ENCODE measurements at places on chromosomes 1 and 21. TPM values are rescaled to one million over a fixed set of nuclear protein-coding genes. Genes with fewer than 3 reads are reported as not detected.

Gene PGLYRP4
- not detected for total RNA-seq

DNA sequence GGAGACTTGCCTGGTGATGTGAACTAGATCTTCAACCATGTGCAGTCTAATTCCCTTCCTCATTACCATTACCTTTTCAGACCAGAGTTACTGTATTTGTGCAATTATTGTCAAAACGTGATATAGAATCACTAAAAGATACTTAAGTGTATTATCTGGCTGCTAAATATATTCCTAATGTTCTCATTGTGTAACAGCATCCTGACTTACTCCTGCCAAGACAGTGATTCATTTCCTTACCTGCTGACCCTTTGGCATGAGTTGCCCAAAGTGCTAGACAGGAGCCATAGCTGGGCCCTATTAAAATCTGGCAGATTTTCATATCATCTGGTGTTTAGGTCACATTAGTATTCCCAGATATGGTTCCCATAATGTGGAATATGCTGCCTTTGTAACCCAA lies 598.3 kb upstream of the CAMK1G start:
- no peak for DNase-seq

DNA sequence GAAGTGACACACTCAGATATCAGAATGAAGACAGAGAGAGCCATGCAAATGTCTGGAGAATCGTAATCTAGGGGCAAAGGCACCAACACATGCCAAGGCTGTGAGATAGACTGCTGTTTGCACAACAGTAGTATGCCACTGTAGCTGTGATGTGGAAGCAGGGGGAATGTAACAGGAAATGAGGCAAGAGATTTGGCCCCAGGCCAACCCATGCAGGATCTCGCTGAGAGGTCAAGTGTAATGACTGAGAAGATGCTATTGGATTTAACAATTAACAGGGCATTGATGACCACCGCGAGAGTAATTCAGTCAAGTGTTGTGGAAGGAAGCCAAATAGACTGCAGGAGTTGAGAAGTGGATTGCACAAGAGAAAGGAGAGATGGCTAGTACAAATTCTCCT lies 107.3 kb upstream of the ST6GALNAC5 start:
- no peak for DNase-seq

GRCh38 chr1:63635681-63636080 lies 42.5 kb downstream of the PGM1 start:
- no peak for DNase-seq

DNA sequence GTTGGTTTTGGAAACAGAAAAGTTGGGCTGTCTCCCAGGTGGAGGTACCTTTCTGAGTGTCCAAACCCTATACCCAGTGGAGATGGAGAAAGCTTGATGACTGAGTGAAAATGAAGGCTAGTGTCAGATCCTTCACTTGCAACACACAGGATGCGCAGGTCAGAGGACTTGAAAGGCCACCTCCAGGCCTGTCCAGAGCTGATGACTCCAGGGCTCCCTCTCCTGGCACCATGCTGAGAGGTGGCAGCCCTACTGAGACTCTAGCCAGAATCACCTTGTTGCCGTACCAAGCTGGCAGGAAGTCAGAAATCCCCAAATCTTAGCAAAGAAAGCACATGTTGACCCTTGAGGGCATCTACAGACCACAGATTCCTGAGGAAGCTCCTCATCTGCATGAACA lies 16.4 kb downstream of the KNCN start:
- DNase-seq = no peak

Gene TRNP1
- 30.5 TPM for total RNA-seq

DNA sequence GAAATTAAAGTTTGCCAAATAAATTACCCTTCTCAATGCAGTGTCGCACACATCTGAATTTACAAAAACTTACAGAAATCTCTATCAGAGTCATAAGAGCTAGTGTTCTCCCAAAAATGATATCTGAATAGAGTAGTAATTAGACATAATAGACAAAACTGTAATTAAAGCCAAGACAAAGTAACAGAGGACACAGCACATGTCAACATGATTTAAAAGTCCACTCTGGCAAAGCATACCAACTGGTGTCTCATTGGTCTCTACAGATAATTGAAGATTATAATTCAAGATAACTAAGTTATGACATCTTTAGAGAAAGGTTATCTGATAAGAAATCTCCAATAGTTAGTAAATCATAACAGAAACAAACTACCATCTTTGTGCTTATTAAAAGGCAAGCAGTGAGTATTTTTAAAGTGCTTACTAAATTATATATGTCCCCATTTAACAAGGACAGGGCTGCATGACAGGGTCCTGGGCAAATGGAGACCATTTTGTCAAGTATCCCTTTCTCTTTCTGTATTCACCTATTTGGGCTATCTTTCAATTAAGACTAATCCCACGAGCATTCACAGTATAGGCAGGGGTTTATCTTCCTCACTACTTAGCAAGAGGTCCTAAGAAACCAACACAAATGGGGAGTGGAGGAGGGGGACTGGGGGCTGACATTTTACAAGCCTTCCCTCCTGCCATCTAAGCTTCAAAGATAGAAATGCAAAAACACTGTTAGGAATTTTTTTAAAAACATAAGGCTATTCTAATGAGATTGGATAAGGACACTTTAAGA lies 26.0 kb downstream of the PTP4A2 start:
- no peak for DNase-seq

Gene NKAIN1
- total RNA-seq = 73.6 TPM

DNA sequence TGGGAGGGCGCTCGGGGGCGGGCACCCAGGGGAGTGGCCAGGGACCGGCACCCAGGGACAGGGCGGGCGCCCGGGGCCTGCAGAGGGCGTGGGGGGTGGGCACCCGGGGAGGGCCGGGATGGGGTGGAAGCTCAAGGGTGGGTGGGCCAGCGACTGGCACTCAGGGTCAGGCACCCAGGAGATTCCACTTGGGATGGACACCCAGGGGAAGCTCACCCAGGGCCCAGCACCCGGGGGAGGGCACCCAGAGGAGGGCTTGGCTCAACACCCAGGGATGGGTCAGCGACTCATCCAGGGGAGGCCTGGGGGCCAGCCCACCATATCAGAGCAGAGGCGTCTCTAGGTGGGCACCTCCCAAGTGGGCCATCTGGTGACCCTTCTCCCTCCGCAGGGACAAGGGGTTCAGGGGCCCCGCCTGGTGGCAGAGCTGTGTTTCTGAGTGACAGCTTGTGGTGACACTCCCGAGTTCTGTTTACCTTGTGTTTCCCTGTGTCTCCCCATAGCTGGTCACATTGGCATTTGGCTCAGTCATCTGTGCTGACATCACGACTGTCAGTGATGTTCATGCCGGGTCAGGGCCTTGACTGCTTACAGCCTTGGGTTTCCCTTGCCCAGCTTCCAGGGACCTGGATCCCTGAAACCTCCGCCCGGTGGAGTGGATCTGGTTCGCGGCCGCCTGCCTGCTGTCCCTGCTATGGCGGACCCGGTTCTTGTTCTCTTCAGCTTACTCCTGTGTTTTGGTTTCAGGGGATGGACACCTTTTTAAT lies 749 bp downstream of the IBA57 start:
- peak; percentile 83 for DNase-seq

- no peak for DNase-seq
These were observed 15.5 kb downstream of the PI4KB start for GRCh38 chr1:151311589-151312331.

Gene ATXN7L2
- total RNA-seq = 9.9 TPM

GRCh38 chr1:66433611-66434010 lies 100.3 kb upstream of the SGIP1 start:
- DNase-seq = no peak

Gene SLC50A1
- total RNA-seq = 79.2 TPM

DNA sequence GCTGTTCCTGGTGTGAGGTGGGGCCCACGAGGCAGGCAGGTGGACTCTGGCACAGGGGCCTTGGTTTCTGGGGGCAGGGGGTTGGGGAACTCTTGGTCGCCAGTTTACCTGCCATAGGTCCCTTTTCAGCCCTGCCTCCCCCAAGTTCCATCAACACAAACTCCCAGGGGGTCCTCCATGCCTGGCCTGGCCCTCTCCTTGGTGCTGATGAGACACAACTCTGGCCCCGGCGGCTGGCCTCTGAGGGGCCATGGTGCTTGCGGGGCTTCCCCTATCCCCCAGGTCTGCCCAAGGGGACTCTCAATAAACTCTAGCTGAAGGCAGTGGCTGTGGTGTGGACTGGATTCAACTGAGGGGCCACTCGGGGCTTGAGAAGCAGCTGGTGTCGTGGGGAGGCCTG lies 16.0 kb downstream of the HTR6 start:
- DNase-seq = peak; percentile 77

DNA sequence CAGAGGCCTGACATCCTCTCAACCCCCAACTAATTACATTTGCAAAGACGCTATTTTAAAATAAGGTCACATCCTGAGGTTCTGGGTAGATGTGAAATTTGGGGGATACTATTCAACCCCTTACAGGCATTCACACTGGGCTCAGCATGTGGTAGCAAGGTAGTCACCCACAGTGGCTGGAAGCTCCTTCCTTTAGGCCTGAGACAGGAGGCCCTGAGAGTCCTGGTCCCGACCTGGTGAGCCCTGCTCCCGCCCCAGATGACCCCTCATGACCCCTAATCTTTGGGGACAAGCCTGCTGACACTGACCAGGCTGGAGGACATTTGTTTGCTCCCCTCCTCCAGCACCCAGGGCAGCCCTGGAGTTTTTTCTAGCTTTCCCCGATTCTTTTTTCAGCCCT lies 225.9 kb downstream of the DYRK1A start:
- peak; percentile 24 for DNase-seq

DNA sequence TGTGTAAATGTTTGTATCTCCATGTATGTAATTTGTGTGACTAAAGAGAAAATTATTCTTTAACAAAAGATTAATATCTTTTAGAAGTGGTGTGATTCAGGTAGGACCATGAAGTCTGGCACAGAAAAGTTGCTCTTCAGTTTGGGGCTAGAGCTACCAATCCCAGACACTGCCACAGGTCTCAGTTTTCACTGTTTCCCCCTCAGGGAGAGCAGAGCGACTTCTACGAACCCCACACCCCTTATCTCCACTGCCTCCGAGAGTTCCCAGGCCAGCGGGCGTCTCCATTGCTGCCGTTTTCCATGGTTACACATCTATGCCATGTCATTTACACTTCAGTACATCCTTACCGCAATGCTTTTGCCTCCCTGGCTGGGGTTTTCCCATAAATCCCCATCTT lies 93.0 kb upstream of the SMYD2 start:
- DNase-seq = peak; percentile 50

GRCh38 chr1:27970401-27970800 lies 10.6 kb downstream of the XKR8 start:
- no peak for DNase-seq

Gene SLC1A7
- 0.18 TPM for total RNA-seq

Data from H7 (cell line).